Jurkat, Clone E6-1 (cell line): ENCODE measurements at places on chromosomes 7 and 10.

- DNase-seq, result no peak
These were observed 32.2 kb downstream of the ZCCHC24 start for GRCh38 chr10:79413196-79413595.

DNA sequence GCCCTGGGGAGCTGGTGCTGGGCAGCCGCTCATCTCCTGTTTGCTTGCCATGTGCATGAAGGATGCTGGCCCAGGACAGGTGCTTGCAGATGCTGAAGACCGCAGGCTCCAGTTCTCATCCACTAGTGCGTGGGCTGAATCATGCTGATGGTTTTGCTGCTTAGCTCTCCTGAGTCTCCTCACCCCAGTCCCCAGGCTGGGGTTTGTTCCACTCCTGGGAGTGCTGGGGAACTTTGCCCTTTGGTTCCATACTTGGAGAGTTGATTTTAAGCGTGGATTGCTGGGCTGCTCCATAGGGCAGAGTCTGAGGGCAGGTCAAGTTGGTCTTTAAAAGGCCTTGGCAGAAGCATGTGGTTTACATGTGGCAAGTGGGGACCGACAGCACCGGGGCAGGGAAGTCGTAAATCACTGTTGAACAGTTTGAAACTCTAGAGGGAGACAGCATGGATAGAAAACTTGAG is 9.1 kb downstream of the DYNC2I1 start:
- DNase-seq, result no peak

- no peak for DNase-seq
These were observed 83.8 kb downstream of the PDGFA start for GRCh38 chr7:435630-436366.

DNA sequence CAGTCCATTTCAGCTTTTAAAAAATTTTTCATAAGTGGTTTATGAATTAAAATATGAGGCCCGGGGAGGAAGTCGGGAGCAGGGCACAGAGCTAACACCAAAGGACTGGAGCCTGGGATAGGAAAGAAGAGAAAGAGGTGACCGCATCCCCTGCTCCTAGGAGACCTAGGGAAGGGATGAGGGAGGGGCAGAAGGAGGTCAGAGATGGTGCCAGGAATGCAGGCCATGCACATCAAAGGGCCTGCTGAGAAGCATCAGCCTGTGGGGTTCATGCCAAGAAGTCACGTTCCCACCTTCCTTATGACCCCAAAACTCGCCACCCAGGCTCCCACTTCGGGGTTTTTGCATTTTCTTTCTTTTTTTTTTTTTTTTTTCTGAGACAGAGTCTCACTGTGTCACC is 14.7 kb upstream of the TOMM7 start:
- no peak for DNase-seq

GRCh38 chr10:78817804-78818203 is 251.0 kb upstream of the ZMIZ1 start:
- DNase-seq, result no peak

GRCh38 chr7:27661811-27662489 is 733 bp downstream of the HIBADH start:
- no peak for DNase-seq

DNA sequence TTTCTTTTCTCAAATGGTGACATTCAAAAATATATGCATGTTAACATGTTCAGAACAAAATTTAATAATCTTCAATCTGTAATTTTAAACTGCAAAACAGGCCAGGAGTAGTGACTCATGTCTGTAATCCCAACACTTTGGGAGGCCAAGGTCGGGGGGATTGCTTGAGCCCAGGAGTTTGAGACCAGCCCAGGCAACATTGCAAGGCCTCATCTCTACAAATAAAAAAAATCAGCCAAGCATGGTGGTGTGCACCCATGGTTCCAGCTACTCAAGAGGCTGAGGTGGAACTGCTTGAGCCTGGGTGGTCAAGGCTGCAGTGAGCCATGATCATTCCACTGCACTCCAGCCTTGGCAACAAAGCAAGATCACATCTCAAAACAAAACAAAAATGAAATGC is 394.3 kb downstream of the PARD3 start:
- no peak for DNase-seq

DNA sequence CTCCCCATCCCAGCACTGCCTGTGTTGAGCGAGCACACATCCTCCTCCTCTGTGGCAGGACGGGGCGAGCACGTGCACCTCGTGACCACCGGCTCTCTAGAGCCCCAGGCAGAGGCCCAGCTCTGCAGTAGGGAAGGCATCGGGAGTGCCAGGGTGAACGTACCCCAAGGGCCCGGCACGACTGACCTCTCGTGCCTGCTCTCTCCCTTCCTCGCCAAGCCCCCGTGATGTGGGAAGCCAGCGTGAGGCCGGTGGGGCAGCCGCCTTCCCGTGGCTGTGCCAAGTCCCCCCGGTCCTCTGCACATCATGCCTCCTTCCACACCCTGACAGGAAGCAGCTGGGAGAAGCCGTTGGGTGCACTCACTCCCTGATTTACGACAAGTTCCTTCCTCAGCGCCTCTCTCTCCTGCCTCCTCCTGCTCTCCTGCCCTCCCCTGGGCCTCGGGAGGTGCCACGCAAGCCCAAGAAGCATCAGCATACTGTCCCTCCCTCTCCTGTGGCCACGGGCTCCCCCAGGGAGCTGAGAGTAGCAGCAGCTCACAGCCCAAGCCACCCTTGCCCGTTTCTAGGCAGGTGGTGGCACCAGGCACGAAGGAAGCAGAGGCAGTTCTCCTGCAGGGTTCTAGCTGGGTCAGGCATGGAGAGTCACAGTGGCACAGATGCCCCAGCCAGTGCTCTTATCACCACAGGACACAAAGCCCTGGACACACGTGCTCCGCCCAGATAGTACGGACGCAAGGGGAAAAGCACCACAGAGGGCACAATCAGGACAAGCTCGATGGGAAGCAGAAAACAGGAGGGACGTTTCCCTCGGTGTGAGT is 47.0 kb downstream of the AMZ1 start:
- DNase-seq, result peak; percentile 61

DNA sequence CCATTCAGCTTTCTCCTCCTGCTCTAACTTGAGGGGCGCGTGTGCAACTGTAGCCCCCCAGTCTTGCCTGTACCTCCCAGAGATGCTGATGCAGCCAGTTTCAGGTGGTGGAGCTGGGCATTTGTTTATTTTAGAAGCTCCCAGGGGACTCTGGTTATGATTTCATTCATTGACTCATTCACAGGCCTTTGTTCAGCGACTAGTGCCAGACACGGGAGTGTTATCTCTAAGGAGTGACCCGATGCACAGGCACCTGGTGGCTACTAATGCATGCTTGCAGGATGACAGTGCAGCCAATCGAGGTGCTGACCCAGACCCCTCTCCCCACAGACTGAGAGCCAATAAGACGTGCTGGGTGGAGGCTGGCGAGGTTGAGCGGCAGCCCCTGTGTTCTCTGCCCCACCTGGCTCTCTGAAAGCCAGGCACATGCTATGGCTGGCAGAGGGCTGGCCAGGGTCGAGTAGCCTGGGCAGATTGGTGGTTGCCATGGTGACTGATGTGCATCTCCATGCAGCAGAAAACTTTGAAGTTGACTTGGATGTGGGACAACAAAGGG is 19.7 kb upstream of the SLC18A2 start:
- DNase-seq, result no peak

DNA sequence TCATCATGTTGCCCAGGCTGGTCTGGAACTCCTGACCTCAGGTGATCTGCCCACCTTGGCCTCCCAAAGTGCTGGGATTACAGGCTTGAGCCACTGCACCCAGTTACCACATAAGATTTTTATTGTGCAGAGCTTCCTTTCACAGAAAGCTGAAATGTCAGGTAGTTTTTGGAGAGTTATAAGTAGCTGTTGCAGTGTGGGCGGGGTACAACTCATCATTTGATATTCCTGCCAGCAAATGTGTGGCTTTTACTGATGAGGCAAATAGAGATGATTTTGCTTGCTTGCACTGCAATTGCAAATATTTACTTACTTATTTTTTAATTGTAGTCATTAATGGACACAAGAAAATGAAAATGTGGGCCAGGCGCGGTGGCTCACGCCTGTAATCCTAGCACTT is 32.4 kb downstream of the NKX2-3 start:
- no peak for DNase-seq

GRCh38 chr7:132965951-132966350 is 115.9 kb downstream of the CHCHD3 start:
- no peak for DNase-seq

DNA sequence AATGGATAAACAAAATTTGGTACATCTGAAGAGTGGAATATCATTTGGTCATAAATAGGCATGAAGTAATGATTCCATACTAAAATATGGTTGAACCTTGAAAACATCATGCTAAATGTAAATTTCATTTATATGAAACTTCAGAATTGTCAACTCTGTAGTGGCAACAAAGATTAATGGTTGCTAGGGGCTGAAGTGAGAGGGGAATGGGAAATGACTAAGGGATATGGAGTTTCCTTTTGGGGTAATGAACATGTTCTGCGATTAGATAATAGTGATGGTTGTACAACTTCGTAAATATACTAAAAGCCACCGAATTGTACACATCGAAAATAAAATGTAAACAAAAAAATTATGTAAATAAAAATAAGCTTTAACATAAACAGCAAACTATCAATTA is 384.1 kb upstream of the STEAP1 start:
- DNase-seq, result no peak

DNA sequence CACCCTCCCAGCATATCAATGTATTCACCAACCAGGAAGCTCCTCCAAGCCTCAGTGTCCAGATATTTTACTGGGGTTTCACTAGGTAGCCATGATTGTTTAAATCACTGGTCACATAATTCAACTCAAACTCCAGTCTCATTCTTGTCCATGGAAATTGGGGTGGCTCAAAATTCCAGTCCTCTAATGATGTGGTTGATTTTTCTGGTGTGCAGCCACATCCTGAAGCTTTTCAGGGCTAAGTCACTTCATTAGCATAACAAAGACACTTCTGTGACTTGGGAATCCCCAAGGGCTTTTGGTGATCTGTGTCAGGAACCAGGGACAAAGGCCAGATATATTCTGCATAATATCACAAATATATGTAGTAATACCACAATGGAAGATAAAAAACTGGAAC is 786.9 kb upstream of the IGFBP3 start:
- no peak for DNase-seq

DNA sequence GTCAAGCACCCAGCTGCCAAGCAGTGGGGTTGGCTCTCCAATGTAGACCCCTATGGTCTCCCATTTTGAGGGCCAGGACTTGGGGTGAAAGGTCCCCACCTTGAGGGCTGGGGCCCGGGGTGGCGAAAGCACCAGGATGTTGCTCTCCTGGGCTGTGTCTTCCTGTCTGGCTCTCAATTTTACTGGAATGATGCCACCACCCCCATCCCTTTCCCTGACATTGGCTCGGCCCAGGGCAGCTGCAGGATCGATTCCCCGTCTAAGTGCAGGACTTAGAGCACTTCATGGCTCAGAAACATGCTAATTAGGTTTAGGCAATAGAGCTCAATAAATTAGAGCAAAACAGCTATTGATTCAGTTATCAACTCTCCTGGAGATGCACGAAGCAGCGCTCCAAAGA is 27.0 kb upstream of the HSPA12A start:
- no peak for DNase-seq

DNA sequence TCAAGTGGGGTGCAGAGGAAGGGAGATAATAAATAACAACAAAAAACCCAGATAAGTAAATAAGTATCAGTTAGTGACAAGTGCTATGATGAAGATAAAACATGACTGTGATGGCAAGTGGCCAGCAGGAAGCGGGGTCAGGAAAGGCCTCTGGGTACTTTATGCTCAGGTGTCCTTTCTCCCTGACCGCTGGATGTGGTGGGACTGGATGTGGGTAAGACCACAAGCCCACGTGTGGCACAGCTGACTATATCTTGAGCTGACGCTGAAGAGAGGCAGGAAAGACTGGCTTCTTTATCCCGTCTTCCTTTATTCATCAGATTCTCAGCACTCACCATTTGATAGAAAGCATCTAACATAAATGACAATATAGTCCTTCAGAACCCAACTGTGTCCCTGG is 87.8 kb downstream of the CREB5 start:
- DNase-seq, result peak; percentile 48

DNA sequence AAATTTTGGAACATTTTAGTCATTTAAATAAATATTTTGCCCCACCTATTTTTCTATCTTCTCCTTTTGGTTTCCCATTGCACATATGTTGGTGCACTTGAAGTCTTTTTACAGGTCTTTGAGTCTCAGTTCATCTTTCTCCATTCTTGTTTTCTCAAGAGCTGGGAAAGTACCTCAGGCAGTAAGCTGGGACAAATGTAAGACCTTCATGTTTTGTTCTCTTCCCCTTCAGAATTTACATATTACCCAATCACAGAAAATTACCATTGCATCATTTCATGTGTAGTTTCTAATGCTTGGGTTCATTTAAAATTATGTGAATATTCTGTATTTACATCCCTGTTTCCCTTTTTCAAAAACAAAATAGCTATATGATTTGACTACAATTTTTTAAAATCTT is 1150.0 kb upstream of the POT1 start:
- no peak for DNase-seq

- no peak for DNase-seq
These were observed 239.7 kb upstream of the KLF6 start for GRCh38 chr10:4024516-4025245.

- DNase-seq, result no peak
These were observed 34.8 kb upstream of the ZMIZ2 start for GRCh38 chr7:44713680-44714335.

GRCh38 chr7:115230882-115231571 is 309.1 kb downstream of the MDFIC start:
- no peak for DNase-seq

DNA sequence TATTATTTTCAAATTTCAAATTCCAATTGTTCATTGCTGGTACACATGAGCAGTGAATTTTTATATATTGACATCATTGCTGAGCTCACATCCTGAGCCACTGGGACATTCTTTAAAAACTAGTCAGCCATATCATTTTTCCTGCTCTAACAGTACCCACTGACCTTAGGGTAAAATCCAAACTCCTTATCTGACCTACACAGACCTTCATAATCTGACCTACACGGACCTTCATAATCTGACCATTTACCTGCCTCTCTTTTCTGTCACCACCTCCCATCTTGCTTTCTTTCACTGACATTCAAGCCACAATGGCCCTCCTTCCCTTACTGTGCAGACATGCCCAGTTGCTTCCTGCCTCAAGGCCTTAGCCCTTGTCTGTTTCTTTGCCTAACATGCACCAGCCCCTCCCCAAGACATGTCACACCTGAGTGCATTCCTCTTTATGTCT is 16.1 kb upstream of the CUZD1 start:
- no peak for DNase-seq

DNA sequence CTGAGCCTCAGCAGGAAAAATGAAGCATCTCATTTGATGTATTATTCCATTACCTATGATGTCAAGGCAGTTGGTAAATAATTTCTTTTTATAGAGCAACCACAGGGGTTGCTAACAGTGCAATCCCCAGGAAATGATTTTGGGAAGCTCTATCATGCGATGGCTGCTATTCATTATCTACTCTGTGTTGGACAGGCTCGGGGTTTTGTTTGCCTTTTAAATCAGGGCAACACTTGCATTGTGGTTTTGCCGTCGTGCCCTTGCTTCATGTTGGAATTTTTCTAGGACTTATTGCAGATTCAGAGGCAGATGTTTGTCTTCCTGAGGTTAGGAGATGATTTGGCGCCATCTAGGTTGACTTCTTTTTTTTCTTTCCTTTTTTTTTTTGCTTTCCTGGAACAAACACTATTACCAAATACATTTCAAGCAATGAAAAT is 128.4 kb downstream of the BICC1 start:
- no peak for DNase-seq
